Umbilical cord (tissue), 2 donors: ENCODE measurements at places on chromosomes 11 and 22. TPM values are rescaled to one million over a fixed set of nuclear protein-coding genes. Genes with fewer than 3 reads are reported as not detected.
A peak's percentile ranks its signal among the peaks of the same experiment; 100 is the strongest.

Gene OTOG
- total RNA-seq = 0.48 TPM

Gene PLEKHB1
- total RNA-seq = 5.5 TPM

GRCh38 chr11:45108070-45109064, 38.1 kb upstream of the PRDM11 start:
- DNase-seq = no peak

Gene ROBO4
- total RNA-seq = 13.0 TPM

GRCh38 chr22:48942698-48943566, 884.7 kb downstream of the BRD1 start:
- DNase-seq = no peak

Gene C11orf87
- 4.1 TPM for total RNA-seq

- no peak for DNase-seq
Observed at GRCh38 chr22:30221121-30221992, 25.2 kb downstream of the LIF start.

GRCh38 chr22:36790648-36791047, 14.7 kb upstream of the IFT27 start:
- no peak for DNase-seq

- no peak for DNase-seq
Observed at GRCh38 chr11:96156379-96156722, 186.6 kb downstream of the MAML2 start.

Gene HTATIP2
- 21.7 TPM for total RNA-seq

GRCh38 chr11:68433541-68433940, 27.0 kb upstream of the PPP6R3 start:
- no peak for DNase-seq

GRCh38 chr11:107413352-107413751, 44.3 kb downstream of the CWF19L2 start:
- DNase-seq = no peak

- no peak for DNase-seq
Observed at GRCh38 chr11:99571094-99571493, 550.3 kb downstream of the CNTN5 start.

DNA sequence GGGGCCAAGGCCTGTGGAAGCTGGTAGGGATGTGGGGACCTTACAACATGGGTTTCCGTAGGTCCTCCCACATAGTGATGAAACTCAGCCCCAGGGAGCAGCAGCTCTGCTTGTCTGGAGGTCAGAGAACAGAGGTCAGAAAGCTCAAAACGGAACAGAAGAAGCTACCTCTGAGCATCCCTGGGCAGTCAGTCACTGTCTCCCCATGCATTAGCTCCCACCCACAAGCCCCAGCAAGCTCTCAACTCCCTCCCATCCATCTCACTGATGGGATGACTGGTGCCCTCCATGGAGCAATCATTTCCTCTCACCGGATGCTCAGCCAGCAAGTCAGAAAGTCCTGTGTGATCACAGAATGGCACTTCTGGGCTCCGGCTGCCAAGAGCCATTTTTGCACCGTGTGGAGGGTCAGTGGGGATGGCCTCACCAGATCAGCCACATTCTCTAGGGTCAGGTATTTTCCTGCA, 1.9 kb downstream of the TPP1 start:
- DNase-seq = no peak

Gene JAML
- total RNA-seq = 18.8 TPM

- no peak for DNase-seq
Observed at GRCh38 chr11:35012467-35013191, 96.2 kb downstream of the PDHX start.

GRCh38 chr11:64614917-64615316, 23.9 kb downstream of the SLC22A12 start:
- DNase-seq = no peak

DNA sequence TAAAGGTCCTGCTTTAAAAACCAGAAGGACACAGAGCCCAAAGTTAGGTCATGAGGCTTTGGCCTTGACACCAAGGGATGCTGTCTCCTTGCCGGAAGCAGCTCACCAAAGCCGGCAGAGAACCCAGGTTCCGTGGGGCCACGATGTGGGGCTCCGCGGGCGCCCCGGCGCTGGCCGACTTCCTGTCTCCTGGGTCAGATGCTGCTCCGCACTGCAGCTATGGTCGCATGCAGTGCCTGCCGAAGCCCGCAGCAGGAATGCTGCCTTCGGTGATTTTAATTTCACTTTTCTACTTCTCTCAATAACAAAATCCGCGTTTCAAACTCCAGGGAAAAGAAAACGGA, 454 bp upstream of the OTUB1 start:
- no peak for DNase-seq

- DNase-seq = no peak
Observed at GRCh38 chr11:47509077-47509536, 43.8 kb downstream of the CELF1 start.

GRCh38 chr11:127632546-127632945, 632.0 kb upstream of the KIRREL3 start:
- no peak for DNase-seq

DNA sequence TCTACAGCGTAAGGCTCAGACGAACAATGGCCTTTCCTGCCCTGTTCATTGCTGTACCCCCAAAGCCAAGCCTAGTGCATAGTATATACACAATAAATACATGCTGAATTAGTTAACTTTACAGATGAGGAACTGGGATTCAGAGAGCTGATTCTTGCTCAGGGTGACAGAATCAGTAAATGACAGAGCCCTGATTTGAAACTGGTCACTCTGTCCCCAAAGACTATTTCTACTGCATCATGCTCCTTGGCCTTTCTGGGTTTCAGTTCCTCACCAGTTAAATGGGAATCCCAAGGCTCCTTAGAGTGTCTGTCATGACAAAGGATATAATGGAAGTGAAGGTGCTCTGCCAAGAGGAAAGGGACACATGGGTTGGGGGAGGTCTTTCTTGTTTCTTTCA, 50.5 kb upstream of the TSKU start:
- DNase-seq = no peak

DNA sequence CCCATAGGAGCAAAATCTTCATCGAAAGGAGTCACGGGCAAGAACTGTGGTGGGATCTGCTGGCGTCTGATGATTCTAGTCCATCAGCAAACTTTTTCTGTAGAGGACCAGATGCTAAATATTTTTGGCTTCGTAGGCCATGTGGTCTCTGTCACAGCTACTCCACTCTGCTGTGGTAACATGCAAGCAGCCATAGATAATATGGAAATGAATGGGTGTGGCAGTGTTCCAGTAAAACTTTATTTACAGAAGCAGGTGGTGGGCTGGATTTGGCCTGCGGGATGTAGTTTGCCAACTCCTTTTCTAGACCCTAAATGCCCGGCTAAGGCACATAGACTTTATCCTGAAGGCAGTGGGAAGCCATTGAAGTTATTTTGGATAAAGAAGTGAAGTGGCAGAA, 32.9 kb downstream of the BMAL1 start:
- no peak for DNase-seq

DNA sequence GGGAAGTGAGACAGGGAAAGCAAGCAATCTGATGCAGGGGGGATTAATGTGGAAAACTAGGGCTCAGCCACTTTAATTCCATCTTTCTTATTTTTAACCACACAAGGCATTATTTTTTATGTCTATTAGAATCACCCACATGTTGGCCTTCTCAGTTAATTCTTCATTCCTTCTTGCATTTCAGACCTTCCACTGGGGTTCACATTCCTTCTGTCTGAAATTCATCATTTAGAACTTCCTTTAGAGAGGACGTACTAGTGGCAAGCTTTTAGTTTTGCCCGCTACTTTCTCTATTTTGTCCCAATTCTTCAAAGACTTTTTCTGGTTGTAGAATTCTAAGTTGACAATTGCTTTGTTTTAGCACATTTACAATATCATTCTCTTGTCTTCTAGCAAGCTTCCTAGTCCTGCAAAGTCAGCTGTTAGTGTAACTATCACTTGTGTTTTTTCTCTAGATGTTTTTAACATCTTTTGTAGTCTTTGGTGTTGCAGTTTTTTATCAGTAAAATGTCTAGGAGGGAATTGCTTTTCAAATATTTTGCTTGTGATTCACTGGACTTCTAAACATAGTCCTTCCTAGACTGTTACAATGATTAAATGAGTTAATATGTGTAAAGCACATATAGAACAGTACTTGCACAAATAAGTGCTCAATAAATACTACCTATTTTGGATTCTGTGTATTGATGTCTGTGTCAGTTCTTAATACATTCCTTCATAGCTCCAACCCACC, 5.5 kb upstream of the NNMT start:
- DNase-seq = peak; percentile 73

DNA sequence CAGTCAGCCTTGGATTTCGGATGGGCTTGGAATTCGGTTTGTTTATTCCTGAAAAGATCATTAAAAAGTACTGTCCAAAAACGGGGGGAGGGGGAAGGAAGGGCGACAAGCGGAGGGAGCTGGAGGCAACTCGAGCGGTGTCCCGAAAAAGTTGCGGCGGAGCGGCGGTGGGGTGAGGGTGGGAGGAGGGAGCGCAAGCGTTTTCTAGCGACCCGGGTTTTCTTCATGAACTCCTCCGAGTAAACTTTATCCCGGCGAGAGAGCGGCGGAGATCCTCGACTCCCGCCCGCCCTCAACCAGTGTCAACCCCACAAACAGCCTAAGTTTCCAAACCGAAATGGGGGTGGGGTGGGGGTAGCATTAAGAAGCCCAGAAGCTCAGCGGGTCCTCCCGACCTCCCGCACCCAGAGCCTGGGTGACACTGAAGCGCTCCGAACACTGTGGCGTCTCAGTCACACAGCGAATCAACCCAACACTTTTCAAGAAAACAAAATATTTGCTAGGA, 133.0 kb upstream of the C11orf58 start:
- no peak for DNase-seq
